Neuronal stem cell (in vitro differentiated cells): ENCODE measurements at places on chromosomes 5 and 9.

DNA sequence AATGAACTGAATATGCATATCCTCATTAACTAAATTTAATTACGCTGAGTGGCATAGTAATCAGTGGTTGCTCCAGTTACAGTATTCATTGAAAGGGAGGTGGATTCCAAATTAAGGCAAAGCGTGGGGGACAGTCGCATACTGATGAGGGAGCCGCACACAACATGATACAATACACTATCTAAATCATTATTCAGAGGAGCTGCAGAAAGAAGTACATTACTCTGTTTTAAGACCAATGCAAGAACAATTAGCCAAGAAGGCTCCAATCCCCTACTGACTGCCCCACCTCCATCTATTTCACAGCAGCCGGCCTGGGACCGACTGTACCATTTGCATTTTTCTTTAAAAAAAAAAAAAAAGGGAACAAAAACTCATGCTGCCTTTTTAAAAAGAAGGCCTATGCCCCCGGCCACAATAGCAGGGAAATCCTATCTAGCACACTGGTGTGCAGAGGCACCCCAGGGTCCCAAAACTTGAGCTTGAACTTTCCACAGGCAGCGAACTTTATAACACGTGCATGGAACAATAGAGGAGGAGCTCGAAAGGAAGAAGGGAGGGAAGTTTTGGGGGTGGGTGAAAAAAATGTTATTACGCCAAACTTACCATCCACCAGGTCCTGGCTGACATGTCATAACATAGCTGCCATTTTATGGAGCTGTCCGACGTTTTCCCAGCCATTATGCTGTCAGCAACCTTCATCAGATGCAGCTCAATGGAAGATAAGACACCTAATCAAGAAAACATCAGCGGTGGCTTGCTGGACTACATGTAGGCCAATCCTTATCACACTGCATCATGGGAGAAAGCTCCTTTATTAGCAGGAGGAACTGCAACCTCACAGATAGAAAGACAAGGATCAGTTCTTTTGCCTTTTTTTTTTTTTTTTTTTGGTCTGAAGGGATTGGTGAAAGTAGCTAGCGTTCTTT is 161.6 kb downstream of the ZDHHC21 start:
- DNase-seq: no peak
- H3K36me3 ChIP-seq: no peaks in the 10 kb centered on the region
- H3K4me1 ChIP-seq: peaks cover 3% of the 10 kb centered on the region
- H3K4me3 ChIP-seq: no peak overlapping the region

DNA sequence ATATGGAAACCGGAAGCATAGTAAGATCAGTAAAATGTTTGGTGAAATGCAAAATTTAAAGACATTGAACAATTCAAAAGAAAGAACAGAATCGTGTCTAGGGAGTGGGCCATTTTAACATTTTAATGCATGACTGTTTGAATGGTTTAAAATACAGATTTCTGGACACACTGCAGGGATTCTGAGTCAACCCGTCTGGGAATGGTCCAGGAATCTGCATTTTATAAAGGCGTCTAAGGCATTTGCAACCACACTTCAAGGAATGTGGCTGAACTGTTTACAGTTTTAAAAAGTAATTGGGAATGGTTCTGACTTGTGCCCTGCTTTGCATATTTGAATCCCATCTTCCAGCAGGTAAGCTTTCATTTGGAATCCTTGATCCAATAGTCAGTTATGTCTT is 811.7 kb upstream of the WWC1 start:
- no peak overlapping the region for H3K27ac ChIP-seq
- H3K27me3 ChIP-seq: no peaks in the 10 kb centered on the region
- no peaks in the 10 kb centered on the region for H3K36me3 ChIP-seq
- no peak overlapping the region for H3K4me3 ChIP-seq

DNA sequence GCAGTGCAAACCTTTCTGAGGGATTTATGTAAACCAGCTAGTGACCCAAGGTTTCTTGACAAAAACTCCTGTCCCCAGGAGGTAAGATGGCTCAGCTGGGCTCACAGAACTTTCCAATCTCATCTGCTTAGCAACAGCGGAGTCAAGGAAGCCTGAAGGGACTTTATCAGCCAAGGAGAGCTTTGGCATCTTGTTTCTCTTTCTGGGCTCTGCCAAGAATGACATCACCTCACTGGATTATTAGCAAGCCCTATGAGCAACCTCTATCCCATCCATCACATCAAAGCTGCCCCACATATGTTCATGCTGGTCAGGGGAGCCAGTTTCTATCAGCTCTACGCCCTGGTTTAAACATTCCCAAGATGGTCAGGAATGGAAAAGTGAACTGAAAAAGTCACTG is 461.3 kb downstream of the ENC1 start:
- no peak overlapping the region for H3K27ac ChIP-seq
- H3K36me3 ChIP-seq: no peaks in the 10 kb centered on the region

- no peaks in the 10 kb centered on the region for H3K27me3 ChIP-seq
- H3K27ac ChIP-seq: no peak overlapping the region
- H3K4me1 ChIP-seq: no peaks in the 10 kb centered on the region
- no peak overlapping the region for H3K4me3 ChIP-seq
These were observed 28.7 kb downstream of the ENHO start for GRCh38 chr9:34493972-34494535.

GRCh38 chr9:11966786-11967185 is 726.4 kb upstream of the TYRP1 start:
- peaks cover 3% of the 10 kb centered on the region for H3K4me1 ChIP-seq
- H3K27ac ChIP-seq: no peak overlapping the region
- no peak overlapping the region for H3K4me3 ChIP-seq
- DNase-seq: peak; percentile 12
- no peaks in the 10 kb centered on the region for H3K27me3 ChIP-seq
- no peaks in the 10 kb centered on the region for H3K36me3 ChIP-seq

DNA sequence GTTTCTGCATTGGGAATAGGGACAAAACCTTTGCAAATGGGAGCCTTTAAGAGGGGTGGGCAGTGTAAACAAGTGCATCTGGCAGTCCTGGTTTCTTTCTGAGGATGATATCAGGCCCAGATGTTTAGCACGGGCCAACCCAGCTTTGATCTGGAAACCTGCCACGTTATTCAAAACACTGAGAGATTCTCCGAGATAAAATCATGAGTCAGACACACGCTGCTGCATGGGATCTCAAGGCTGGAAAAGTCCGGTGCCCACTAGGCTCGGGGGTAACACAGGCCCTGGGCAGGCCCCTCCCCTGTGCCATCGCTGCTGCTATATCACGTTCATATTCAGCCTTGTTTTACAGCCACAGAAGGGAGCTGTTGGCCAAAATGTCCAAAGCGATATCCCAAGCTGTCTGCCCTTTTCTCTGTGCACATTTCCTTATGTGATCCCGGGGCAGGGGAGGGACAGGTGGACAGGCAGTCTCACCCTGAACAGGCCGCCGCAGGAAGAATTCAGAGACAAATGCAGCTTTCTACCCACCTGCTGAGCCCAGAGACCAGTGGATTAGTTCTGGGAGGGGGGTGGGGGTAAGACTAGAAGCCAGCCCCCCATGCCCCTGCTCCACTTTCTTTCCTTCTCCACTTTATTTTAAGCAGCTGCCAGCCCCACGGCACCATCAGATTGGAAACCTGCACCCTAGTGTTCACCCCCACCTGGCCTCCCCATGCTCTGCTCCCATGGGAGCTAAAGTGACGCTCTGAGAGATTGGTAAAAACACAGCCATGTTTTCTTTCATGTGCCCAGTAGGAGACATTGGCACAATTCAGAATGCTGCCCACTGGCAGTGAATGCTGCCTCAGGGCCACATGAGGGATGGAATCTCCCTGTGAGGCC is 63.1 kb downstream of the TMOD1 start:
- H3K4me3 ChIP-seq: no peak overlapping the region
- H3K27me3 ChIP-seq: peaks cover 11% of the 10 kb centered on the region
- H3K4me1 ChIP-seq: peaks cover 11% of the 10 kb centered on the region
- H3K27ac ChIP-seq: no peak overlapping the region
- no peak for DNase-seq

DNA sequence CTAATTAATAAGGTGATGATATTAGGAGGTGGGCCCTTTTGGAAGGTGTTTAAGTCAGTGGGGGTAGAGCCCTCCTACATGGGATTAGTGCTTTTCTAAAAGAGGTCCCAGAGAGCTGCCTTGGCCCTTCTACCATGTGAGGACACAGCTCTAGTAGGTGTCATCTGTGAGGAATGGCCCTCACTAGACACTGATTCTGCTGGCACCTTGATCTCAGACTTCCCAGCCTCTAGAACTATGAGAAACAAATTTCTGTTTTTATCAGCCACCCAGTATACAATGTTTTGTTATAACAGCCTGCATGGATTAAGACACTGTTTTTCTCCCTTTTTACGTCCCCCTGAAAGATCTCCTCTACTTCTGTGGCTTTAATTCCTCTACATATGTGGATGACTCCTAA is 31.6 kb downstream of the ACER2 start:
- H3K27ac ChIP-seq: no peak overlapping the region
- DNase-seq: no peak
- no peak overlapping the region for H3K4me3 ChIP-seq
- H3K27me3 ChIP-seq: no peaks in the 10 kb centered on the region

DNA sequence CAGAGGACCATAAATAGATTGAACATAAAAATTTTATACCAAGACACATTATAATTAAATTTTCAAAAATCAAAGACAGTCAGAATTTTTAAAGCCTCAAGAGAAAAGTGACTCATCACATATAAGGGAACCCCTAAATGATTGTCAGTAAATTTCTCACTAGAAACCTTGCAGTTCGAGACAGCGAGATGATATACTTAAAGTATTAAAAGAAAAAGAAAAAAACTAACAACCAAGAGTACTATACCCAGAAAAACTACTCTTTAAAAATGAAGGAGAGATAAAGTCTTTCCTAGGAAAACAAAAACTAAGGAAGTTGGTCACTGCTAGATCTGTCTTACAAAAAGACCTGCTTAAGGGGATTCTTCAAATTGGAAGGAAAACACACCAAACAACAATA is 251.4 kb upstream of the MSX2 start:
- no peak for DNase-seq
- no peaks in the 10 kb centered on the region for H3K27me3 ChIP-seq
- H3K4me3 ChIP-seq: no peak overlapping the region
- no peaks in the 10 kb centered on the region for H3K36me3 ChIP-seq
- H3K27ac ChIP-seq: no peak overlapping the region
- H3K4me1 ChIP-seq: no peaks in the 10 kb centered on the region

GRCh38 chr5:654071-654778 is 38.9 kb downstream of the TPPP start:
- H3K27ac ChIP-seq: no peak overlapping the region
- peaks cover 79% of the 10 kb centered on the region for H3K36me3 ChIP-seq
- H3K27me3 ChIP-seq: no peaks in the 10 kb centered on the region
- no peak for DNase-seq

GRCh38 chr9:70110194-70111041 is 66.8 kb downstream of the MAMDC2 start:
- no peak overlapping the region for H3K27ac ChIP-seq
- H3K4me1 ChIP-seq: peaks cover 3% of the 10 kb centered on the region
- H3K4me3 ChIP-seq: no peak overlapping the region
- peaks cover 8% of the 10 kb centered on the region for H3K36me3 ChIP-seq

DNA sequence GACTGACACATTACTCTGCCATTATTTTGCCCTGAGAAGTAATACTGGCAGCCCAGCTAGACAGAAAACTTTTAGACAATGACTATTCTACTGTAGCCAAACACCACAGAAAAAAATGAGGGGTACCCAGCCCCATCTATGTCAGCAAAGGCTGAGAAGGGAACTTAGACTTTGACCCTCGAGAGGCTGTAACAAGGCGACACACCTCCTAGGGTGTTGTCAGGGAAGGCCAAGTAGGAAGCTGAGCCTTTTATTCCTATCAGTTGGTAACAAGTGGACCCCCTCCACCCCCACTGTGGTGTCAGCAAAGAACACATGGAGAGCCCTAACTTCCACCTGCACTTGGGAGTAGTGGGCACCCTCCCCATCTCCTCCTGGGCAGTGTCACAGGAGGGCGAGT is 55.6 kb downstream of the SPTLC1 start:
- H3K4me1 ChIP-seq: peaks cover 25% of the 10 kb centered on the region
- H3K27me3 ChIP-seq: no peaks in the 10 kb centered on the region
- DNase-seq: no peak
- no peaks in the 10 kb centered on the region for H3K36me3 ChIP-seq
- H3K4me3 ChIP-seq: no peak overlapping the region
- peak overlapping the region; percentile 17 for H3K27ac ChIP-seq

DNA sequence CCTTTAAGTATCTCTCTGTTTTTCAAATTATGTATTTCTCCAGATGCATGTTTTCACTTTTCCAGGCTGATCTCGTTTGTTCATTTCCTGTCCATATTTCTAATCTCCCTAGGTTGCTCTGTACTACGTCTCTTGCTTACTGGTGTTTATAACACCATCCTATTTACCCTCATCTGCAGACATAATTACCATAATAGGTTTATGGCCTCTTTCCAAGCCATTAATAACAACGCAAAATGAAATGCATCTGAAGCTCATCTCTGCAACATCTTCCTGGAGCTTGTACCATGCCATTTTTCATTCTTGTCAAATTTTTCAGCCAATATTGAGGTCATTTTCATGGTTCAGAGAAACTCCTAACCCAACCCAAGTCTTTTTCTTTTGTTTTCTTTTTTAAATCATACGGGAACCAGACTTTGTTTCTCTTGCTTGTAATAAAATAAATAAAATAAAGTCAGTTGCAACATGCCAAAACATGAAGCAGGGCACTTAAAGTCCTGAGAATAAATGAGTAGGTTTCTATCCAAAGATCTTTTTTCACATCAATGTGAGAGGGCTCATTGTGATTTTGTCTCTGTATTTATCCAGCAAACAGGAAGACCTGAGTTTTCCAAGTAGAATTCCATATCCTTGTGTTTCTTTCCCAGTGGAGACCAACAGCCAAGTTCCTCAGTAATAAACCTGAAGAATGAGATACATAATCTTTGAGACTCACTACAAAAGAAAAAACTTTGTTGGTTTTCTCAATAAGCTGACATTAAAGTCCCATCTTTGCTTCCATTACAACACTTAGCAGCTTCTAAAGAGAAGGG is 37.0 kb downstream of the DPYSL3 start:
- H3K4me1 ChIP-seq: no peaks in the 10 kb centered on the region
- no peak for DNase-seq
- no peaks in the 10 kb centered on the region for H3K27me3 ChIP-seq

DNA sequence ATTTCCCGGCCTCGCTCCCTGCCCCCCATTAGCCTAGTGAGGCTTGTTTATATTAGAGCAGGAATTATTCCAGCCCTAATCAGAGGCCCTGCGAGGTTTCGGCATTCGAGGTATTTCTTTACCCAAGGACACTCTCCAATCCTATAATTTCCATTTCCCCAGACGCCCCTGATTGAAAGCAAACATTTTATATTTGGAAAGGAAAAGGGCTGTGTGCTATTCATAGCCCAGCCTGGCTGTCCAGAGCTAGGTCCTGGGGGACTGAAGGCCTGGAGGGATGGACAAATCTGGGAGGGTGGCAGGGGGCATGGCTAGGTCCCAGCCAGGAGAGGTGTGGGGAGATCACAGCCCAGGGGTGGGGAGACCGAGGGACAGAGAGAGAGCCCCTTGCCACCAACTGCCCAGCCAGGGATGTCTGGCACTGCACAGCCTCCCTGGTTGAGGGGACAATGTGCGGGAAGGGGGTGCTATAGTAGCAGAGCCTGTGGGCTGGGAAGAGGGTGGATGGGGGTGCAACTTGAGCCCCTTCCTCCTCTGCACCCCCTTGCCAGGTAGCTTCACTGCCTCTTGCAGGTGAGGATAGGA is 125.1 kb downstream of the BARX1 start:
- no peak overlapping the region for H3K4me3 ChIP-seq
- H3K27ac ChIP-seq: no peak overlapping the region
- H3K36me3 ChIP-seq: no peaks in the 10 kb centered on the region
- H3K4me1 ChIP-seq: peaks cover 9% of the 10 kb centered on the region
- H3K27me3 ChIP-seq: no peaks in the 10 kb centered on the region
- no peak for DNase-seq
